ENCODE measurements at places on chromosomes 6 and 20.

DNA sequence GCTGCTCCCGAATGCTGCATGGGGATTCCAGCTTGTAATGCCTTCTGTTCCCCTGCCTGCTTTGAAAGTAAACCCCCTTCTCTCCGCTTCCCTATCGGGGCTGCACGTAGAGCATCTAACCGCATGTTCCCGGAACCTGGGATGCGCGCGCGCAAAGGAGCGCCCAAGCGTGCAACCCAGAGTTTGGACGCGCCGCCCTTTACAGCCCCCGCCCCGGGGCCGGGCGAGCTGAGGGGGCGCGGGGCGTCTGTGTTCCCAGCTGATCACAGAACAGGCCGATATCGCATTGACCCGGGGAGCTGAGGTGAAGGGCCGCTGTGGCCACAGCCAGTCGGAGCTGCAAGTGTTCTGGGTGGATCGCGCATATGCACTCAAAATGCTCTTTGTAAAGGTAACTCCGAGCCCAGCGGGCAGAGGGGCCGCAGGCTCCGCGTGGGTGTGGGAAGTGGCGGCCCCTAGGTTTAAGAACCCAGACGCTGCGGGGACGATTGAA lies 1.4 kb downstream of the LAMP5 start:
- DNase-seq, result no peak

GRCh38 chr6:105561486-105561885 lies 158.6 kb upstream of the PREP start:
- DNase-seq, result no peak

- peak; percentile 88 for DNase-seq
These were observed 24.5 kb downstream of the ARFGEF2 start for GRCh38 chr20:48945840-48946514.

GRCh38 chr20:57582432-57583288 lies 21.8 kb downstream of the PCK1 start:
- peak; percentile 92 for DNase-seq

DNA sequence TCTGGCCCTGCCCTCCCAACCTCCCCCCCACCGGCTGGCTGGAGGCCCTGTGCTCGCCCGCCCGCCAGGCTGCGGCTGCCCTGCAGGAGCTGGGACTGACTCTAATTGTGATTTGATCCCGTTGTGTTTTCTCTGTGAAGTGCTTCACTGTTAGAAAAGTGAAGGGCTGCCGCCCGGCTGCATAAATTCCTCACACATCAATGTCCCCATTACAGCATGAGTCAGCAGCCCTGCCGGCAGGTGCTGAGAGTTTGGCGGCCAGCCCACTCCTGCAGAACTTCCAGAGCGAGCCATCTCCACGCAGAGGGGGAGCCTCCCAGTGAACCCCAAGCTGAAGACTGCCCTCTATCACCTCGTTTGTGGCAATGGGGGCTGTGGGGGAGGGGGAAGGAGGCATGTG lies 137.9 kb downstream of the DLL1 start:
- DNase-seq, result peak; percentile 85

GRCh38 chr6:89409461-89410035 lies 2.5 kb downstream of the RRAGD start:
- DNase-seq, result no peak

- no peak for DNase-seq
These were observed 3.6 kb downstream of the EPB41L2 start for GRCh38 chr6:131059486-131059885.

- DNase-seq, result no peak
These were observed 85.7 kb downstream of the HIVEP1 start for GRCh38 chr6:12097791-12098190.

- peak; percentile 89 for DNase-seq
These were observed at the start of gene ENPP5 for GRCh38 chr6:46170357-46171289. ENPP5 (minus strand) TSS chr6:46170980; CDS start chr6:46168262, 2,718 bp downstream.

DNA sequence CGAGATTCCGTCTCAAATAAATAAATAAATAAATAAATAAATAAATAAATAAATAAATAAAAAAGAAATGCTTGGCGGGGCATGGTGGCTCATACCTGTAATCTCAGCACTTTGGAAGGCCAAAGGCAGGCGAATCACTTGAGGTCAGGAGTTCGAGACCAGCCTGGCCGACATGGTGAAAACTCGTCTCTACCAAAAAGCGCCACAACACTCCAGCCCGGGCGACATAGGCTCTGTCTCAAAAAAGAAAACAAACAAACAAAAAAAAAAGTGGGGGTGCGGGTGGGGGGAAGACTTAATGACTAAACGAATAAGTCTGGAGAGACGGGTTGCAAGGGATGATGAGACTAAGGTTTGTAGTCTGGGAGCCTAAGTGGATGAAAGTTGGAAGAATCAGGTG lies 170.7 kb downstream of the SLC16A10 start:
- no peak for DNase-seq

GRCh38 chr6:134000443-134000842 lies 47.4 kb downstream of the TBPL1 start:
- DNase-seq, result no peak

- no peak for DNase-seq
These were observed 273.0 kb downstream of the PLCB1 start for GRCh38 chr20:8404912-8405635.

DNA sequence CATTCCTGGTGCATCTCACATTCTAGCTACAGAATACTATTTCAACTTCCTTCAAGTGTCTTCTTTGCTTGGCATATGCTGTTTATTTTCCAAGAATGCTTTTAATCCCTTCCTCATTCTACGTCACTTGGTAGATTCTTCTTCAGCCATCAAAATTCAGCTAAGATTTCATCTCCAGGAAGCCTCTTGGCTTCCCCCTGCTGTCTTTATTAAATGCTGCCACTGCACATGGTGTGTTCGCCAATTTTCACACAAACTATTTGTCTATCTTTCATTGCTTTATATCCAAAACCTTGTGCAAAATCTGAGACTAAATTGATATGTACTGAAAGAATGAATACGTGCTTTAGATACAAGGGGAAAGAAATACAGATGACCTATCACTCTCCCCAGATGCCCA lies 253.0 kb downstream of the RFPL4B start:
- DNase-seq, result no peak

GRCh38 chr6:147166360-147166944 lies 37.8 kb upstream of the STXBP5 start:
- no peak for DNase-seq

DNA sequence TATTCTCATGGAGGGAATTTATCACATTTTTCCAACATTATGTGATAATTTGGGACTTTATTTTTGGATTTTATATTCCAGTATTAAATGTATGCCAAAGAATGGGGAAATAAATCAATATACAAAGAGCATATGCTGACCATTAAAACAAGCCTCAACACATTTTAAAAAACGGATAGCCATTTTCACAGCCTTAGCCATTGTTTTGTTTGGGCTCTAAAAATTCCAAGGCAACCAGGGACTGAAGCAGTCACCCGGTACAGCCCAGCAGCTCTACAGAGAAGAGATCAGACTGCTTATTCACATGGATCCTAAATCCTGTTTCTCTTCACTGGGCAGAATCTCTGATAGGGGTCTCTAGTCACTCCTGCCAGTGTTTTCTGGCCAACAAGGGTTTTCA lies 150.2 kb upstream of the OGFRL1 start:
- DNase-seq, result no peak

DNA sequence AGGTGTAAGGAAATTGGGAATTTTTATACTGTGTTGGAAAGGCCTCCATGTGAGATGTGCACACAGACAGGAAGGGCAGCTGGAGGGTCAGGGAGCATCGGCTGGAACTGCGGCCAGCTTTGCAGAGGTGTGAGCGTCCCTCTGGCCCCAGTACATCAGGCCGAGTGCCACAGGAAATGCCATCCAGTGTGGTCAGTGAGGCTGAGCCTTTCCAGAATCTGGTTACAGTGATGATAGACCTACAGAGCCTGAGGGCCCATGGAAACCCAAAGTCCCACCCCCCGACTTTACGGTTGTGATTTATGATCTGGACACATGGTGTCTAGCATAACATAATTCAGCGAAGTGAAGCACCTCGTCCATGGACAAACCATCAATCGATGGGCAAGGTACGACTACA lies 137.3 kb upstream of the PDE10A start:
- no peak for DNase-seq

GRCh38 chr20:57440678-57441509 lies 49.7 kb downstream of the RBM38 start:
- peak; percentile 81 for DNase-seq

DNA sequence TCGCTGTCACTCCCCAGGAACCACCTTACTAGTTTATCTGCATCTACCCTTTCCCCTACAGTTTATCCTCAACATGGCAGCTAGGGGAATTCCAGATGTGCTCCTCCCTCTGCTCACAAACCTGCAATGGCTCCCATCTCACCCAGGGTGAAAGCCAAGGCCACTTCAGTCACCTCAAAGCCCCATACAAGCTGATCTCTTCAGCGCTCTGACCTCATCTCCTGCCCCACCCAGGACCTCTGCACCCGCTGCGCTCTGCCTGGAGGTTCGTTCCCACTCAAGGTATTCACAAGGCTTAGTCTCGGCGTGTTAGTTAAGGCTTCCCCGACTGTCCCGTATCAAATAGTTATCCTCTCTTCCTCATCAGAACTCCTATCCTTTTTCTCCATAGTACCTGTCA lies 28.6 kb upstream of the SPDEF start:
- no peak for DNase-seq

DNA sequence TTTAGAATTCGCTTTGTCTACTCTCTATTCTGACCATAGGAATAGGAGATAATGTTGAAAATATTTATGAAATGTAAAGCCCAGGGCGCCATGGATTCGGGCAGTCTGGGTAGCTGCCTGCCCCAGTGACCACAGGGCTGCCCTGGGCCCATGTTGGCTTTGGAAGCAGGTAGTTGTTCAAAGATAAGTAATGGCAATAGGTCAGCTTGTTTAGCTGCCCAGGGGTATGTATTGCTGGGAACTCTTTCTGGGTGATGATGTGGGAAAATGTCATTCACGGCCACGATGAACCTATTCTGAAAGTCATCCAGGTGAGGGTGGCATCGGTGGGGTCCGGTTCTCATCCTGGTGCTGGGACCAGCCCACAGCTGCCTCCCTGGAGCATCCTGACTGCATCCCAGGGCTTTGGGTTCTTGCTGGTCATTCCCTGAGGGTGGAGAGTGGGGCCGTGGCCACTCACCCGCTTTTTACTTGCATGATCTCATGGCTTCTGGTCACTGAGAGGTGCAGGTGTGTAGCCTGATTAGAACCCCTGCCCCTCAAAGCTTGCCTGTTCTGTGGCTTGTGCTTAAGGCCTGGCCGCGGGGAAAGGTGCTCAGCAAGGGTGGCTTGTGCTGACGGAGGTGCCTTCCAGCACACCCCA lies 102.8 kb downstream of the ERMARD start:
- peak; percentile 19 for DNase-seq

DNA sequence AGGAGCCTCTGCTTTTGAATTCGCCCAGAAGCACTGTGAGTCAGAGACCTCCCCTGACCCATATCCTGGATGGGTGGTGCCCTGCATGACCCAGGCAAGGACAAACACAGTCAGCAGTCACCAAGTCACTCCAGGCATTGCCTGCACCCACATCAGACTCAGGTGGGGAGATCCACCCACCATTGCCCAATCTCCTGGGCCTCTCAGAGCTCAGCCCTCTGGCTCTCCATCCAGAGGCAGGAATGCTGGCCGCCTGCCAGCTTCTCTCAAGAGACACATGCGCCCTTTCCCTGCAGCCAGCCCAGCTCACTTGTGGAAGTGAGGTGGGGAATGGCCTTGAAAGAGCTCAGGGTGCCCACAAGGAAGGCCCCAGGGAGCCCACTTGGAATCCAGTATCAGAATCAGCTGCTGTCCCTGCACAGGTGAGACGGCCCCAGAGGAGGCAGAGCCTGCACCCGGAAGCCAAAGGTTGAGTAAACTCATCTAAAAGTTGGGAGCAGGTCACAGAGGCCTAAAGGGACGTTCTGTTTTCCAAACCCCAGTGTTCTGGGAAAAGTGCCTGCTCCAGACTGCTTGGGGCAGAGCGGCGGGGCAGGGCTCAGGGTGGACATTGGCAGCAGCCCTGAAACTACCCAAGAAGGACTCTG lies 129.8 kb downstream of the PREX1 start:
- DNase-seq, result peak; percentile 91

- DNase-seq, result peak; percentile 76
These were observed 93.7 kb downstream of the PROKR2 start for GRCh38 chr20:5222919-5223634.

GRCh38 chr20:650281-650680 lies 2.7 kb downstream of the SRXN1 start:
- no peak for DNase-seq

GRCh38 chr6:52499026-52499425 lies 77.8 kb downstream of the TRAM2 start:
- no peak for DNase-seq

- no peak for DNase-seq
These were observed 150.0 kb downstream of the PHACTR1 start for GRCh38 chr6:12866422-12867029.

DNA sequence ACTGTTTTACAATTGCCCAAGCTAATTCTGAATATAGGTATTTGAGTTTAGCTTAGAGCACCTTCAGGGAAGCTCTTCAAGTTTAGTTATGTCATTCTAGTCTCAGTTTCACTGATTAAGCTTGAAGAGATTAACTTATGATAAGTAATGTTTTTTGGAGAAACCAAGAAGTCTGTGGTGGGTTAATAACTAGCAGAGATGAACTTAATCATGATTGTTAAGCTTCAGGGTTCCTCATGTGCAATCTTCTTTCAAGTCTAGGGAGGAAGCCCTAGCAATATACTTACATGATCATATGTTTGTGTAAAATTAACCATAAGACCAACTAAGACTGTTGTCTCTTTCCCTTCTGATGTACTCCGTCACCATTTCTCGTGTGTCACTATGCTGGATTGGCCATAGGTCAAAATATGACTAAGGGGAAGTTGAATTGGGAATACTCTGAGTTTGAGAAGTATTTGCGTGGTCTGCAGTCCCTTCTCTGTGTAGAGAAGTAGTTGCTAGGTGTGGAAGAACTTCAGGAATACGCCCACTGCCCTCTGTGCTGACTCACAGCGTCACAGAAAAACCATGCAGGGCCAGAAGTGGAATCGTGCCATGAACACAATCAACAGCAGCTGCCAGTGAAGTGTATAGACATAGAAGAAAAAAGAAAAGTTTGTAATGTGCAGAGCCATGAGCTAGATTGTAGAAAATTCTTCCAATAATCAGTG lies 88.3 kb downstream of the SH3BGRL2 start:
- peak; percentile 41 for DNase-seq

DNA sequence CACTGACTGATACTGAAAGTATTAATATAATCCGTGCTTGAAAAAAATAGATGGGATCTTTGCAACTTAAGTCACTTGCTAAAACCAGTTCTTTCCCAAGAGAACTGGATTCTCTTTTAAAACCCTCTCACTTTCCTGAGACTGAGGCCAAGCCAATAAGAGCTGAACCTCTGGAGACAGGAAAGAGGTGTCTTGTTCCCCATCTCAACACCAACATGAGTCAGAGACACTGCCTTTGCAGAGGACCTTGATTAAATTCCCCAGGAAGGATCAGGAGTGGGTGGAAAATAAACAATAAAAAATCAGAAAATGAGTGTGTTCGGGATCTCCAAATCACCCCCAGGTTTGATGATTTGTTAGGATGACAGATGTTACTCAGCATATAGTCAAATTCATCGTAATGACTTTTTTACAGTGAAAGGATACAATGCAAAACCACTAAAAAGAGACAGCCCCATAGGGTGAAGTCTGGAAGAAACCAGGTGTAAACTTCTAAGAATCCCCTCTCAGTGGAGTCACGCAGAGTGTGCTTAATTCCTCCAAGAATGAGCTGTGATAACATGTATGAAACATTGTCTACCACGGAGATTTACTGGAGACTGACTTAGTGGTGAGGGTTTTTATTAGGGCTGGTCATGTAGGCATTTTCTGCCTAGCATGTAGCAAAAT lies 122.8 kb upstream of the BEND3 start:
- no peak for DNase-seq

- no peak for DNase-seq
These were observed 192.2 kb downstream of the RFPL4B start for GRCh38 chr6:112539355-112539754.
